CD4-positive, alpha-beta T cell (primary cell): ENCODE measurements at places on chromosomes 7 and 10. TPM values are rescaled to one million over a fixed set of nuclear protein-coding genes. Genes with fewer than 3 reads are reported as not detected.

DNA sequence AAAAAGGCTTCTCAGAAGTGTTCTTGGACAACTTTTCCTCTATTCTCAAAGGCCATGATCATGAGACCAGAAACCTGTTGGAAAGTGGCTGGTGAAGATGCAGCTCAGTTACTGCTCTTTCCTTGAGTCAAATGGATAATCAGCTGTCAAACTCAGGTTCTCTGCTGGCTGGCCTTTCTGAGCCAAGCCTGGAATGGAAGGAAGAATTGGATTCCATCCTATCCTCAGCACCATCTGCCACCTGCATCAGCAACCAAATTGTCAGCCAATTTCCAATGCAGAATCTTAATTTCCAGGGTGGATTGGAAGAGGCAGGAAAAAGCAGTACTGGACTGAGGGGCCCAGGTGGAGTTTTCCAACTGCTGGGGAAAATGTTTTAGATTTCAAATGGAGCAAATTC is 631.7 kb downstream of the KCNMA1 start:
- H3K27me3 ChIP-seq = no peaks in the 10 kb centered on the region
- H3K27ac ChIP-seq = no peak overlapping the region
- no peaks in the 10 kb centered on the region for H3K36me3 ChIP-seq
- H3K4me1 ChIP-seq = no peaks in the 10 kb centered on the region

DNA sequence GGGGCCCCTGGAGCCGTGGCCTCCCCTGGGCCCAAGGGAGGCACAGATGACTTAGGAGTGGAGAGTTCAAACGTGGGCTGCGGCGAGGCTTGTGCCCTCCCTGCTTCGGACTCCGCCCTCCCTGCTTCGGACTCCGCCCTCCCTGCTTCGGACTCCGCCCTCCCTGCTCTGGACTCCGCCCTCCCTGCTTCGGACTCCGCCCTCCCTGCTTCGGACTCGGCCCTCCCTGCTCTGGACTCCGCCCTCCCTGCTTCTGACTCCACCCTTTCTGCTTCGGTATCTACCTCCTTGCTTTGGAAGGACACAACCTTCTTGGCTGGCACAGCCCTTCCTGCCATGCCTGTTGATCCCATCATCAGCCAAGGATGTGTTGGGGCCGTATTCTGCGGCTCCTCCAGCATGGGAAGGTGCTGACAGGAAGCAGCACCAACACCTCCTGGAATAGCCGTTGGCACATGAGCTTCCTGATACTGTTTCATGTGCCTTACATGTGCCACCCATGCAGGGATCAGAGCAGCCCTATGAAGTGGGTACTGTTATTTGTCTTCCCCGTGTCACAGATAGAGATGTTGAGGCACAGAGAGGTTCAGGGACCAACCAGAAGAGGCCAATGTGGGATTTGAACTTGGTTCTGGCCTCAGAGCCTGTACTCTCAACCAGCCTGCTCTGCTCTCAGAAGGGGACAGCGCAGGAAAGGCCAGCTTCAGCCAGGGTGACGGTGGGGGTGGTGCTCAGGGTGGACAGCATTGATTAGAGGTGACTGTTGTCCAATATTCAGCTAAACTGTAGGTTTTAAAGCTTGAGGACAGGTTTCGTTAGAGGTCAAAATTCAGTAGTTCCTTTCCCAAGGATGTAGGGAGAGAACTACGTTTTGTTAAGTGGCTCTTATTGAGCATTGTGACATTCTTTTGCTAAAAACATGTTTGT is 114.5 kb downstream of the NKX6-2 start:
- H3K27ac ChIP-seq = no peak overlapping the region
- no peaks in the 10 kb centered on the region for H3K36me3 ChIP-seq
- no peaks in the 10 kb centered on the region for H3K4me1 ChIP-seq
- DNase-seq = no peak

- no peak overlapping the region for H3K4me3 ChIP-seq
- H3K4me1 ChIP-seq = peaks cover 35% of the 10 kb centered on the region
- no peaks in the 10 kb centered on the region for H3K27me3 ChIP-seq
- no peaks in the 10 kb centered on the region for H3K36me3 ChIP-seq
Observed at GRCh38 chr10:50614444-50615137, 9.2 kb downstream of the SGMS1 start.

GRCh38 chr10:102435133-102435497 is 2.7 kb upstream of the CUEDC2 start:
- H3K27ac ChIP-seq = peak overlapping the region; percentile 71
- H3K4me1 ChIP-seq = peaks cover 68% of the 10 kb centered on the region
- peaks cover 2% of the 10 kb centered on the region for H3K36me3 ChIP-seq
- no peaks in the 10 kb centered on the region for H3K27me3 ChIP-seq

TBRG4 gene
- total RNA-seq = 104 TPM

- peaks cover 2% of the 10 kb centered on the region for H3K4me1 ChIP-seq
- H3K27ac ChIP-seq = no peak overlapping the region
- no peaks in the 10 kb centered on the region for H3K27me3 ChIP-seq
- H3K4me3 ChIP-seq = no peak overlapping the region
- no peaks in the 10 kb centered on the region for H3K36me3 ChIP-seq
- DNase-seq = no peak
Observed at GRCh38 chr7:23347033-23347681, 48.0 kb downstream of the MALSU1 start.

DNA sequence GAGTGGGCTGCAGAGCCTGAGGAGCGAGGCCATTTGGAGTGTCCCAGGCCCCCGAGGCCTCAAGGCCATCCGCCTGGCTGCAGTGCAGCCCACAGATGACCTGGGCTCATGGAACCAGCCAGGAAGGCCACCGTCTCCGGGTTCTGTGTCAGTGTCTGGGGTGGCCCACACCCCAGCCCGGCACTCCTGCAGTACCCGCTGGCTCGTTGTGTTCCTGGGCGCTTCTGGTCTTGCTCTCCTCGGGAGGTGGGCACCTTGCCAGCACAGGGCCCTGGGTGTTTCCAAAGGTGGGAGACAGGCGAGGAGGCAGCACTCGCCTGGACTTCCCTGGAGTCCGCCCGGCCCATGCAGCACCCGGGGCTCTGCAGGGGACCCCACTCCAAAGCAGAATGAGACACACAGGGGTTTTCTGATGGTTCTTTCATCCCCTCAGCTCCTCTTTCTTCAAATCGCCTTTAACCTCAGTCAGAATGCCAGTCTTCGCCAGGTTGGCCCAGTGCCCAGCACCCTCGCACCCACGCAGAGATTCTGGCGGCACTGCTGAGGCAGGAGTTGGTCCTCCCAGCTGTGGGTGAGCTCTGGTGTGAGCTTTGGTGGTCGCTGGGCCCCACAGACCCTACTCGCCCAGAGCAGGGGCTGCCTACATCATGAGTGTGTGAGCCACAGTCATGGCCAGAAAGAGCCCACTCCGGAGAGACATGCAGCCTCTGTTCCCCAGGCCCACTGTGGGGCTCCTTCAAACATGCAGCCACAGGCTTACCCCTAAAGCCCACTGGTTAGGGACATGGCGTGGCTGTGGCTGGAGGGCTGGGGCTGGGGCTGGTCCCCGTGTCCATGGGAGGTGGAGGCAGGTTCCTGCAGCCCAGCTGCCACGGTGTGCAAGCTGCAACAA is 155.7 kb downstream of the EBF3 start:
- no peak for DNase-seq
- H3K4me3 ChIP-seq = no peak overlapping the region
- H3K4me1 ChIP-seq = no peaks in the 10 kb centered on the region
- no peaks in the 10 kb centered on the region for H3K27me3 ChIP-seq
- H3K36me3 ChIP-seq = no peaks in the 10 kb centered on the region
- H3K27ac ChIP-seq = no peak overlapping the region

DNA sequence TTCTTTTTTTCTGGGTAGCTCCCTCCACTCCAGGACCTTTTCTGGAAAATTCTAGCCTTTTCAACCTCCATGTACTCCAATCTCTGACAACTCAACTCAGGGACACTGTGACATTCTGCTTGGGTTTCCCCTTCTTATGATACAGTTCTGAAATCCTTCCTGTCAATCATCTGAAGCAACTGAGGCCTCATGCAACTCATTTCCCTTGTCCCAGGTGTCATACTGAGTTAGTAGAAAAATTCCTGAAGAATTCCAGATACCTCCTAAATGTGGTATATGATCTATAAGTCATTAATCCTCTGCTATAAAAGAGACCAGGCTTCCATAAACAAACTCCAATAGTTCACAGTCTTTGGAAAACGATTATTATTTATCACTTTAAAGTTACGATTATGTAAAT is 43.0 kb upstream of the MYO3A start:
- no peaks in the 10 kb centered on the region for H3K4me1 ChIP-seq
- no peak for DNase-seq
- no peak overlapping the region for H3K27ac ChIP-seq
- H3K4me3 ChIP-seq = no peak overlapping the region
- H3K27me3 ChIP-seq = no peaks in the 10 kb centered on the region

DNA sequence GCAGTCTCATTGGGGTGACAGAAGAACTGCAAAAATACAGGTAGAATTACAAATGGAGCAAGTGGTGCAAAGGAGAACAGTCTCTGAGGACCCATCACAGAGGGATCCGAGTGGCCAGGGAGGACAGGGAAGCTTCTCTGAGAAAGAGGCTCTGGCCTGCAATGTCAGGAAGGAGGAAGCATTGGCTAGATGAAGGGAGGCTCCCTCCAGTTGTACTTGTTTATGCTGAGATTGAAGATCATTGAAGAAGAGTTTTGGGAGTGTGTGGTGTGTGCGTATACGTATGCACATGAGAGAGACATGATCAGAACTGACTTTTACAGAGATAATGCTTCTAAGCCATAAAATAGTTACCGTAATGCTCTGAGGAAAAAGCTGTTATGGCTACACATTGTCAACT is 274.7 kb upstream of the FZD8 start:
- H3K4me1 ChIP-seq = no peaks in the 10 kb centered on the region
- no peak overlapping the region for H3K27ac ChIP-seq
- no peak for DNase-seq

LRIT1 gene
- not detected for total RNA-seq
